ENCODE measurements at places on chromosomes 13 and 19. TPM values are rescaled to one million over a fixed set of nuclear protein-coding genes. Genes with fewer than 3 reads are reported as not detected.

Gene CARM1
- 19.1 TPM for total RNA-seq

Gene PCSK4
- 1.6 TPM for total RNA-seq

Gene SMAD9
- 47.4 TPM for total RNA-seq

Gene KLF1
- total RNA-seq, result 0.26 TPM

Gene ZNF420
- total RNA-seq, result 27.3 TPM

Gene NLRP7
- not detected for total RNA-seq

GRCh38 chr19:571566-571974, 826 bp upstream of the BSG start:
- DNase-seq, result no peak

DNA sequence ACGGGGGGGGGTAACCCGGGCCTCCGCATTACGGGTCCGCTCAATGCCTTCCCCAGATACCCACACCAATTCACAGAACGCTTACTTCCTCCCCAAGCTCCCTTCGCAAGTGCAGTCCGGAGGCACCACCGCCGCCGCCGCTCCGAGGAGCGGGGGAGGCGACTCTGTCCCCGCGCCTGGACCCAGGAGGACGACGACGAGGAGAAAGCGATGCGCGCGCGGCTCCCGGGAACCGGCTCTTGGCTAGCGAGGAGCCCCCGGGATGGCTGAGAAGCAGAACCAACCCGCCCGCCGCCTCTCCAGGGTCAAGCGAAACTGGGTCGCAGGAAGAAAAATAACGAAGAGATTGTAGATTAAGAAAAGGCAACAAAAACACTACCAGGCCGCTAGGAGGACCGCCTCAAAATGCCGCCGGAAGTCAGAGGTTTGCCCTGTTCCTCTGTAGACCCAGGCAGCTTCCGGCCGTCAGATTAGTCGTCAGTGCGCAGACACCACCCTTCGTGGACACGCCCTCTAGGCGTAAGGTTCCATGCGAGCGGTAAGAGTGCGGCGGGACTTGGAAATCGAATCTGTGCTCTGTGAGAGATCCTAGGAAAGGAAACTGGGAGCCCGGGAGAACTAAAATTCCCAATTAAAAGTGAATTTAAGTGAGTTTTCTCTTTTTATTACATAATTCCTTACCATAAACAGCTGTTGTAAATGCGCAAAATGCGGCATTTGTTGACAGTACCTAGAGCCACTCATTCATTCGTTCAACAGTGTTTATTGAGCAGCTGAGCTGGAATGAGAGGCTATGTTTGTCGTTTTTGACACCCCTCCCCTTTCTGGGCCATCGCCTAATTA, at the start of gene ZC3H13:
ZC3H13 (minus strand) TSS at position 428 of the 843 bp plus-strand sequence. CDS start 7,239 bp downstream, outside the sequence.
- peak; percentile 95 for DNase-seq
